Fibroblast of lung (primary cell): ENCODE measurements at places on chromosomes 12 and 14.
A peak's percentile ranks its signal among the peaks of the same experiment; 100 is the strongest.

GRCh38 chr12:129152351-129153104 lies 299.2 kb downstream of the GLT1D1 start:
- DNase-seq, result no peak

DNA sequence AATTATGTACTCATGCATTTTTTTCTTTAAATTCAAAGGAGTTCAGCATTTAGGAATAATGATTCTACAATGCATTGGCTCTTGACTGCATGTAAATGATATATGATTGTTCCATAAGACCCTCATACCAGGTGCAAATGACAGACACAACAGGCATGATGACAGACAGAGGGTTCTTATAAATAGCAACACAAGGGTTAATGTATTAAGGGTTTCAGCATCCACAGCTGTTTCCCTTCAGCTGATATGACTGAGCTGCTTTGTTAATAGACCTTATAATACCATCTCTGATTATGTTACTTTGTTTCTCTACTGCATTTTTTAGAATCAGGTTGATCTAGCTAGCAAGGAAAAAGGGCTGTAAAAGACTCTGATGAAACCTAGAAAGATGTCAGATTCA lies 90.8 kb upstream of the TMTC2 start:
- DNase-seq, result no peak

DNA sequence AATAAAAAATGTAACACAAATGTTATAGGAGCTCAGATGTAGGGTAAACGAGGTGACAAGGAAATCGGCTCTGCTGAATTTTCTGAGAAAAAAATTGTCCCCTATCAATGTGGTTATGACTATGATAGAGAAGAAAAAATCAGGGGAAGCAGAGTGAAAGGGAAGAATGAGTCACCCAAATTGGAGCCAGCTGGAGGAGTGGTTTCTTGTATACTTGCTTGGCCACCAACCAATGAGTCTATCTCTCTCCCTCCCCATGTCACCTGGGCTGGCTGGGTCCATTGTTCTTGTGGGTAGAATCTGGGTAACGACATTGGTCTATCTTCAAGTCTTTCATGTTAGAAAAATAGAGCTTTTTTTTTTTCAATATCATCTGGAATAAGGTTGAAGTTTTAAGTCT lies 196.6 kb upstream of the FLRT2 start:
- peak; percentile 16 for DNase-seq

- no peak for DNase-seq
These were observed 382.4 kb downstream of the VRK1 start for GRCh38 chr14:97179573-97179972.

DNA sequence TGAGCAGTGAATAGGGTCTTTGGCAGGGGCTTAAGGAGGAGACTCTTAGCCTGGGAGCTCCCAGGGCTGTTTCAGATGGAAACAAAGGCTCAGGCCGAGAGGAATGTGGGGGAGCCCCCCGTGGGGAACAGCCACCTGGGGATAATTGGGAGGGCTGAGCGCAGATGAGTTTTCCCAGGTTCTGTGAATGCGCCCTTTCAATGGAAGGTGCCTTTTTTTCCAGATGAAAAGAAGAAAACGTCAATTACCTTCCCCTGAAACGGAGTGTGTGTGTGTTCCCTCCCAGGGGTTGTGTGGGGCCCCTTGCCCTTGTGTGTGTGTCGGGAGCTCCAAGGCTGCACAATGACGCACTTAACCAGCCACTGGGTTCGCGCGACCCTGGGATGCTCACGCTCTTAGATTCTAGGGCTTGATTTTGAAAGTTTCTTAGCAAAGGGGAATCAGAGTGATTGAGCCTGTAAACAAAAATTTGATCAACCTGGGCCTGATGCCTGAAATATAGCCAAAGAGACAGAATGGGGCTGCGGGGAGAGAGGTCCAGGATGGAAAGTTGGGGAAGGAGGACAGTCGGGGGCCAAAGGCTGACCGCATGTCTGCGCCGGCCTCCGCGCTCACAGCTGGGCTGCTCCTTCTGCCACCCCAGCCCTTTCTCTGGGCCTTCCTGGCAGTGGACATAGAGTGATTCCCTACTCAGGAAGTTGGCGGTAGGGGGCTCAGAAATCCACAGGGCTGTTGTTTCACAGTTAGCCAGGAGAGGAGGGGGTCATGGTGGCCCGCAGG lies 14.6 kb downstream of the MEG3 start:
- DNase-seq, result no peak

- DNase-seq, result no peak
These were observed 333.8 kb downstream of the CACNA1C start for GRCh38 chr12:2386566-2386965.

- DNase-seq, result no peak
These were observed 61.5 kb upstream of the PLEKHG7 start for GRCh38 chr12:92641291-92641690.

DNA sequence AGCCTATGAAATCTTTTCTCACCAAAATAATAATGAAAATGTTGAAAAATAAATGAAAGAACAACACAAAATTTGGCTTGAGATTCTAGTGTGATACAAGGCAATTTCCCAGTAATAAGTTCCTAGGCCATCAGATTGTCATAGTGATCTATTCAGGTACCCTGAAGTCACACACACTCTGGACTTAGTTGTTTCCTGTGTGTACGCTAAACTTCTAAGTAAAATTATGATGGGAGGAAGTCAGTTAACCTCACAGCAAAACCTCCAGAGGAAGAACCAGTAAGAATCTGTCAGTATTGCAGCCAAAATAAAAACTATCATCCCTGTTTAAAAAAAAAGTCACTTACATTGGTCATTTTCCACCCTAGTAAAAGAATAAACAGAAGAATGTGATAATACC lies 81.9 kb downstream of the DBX2 start:
- no peak for DNase-seq

GRCh38 chr12:127401005-127401404 lies 866.0 kb upstream of the TMEM132C start:
- peak; percentile 75 for DNase-seq

GRCh38 chr14:66487164-66487563 lies 993 bp downstream of the CCDC196 start:
- no peak for DNase-seq

- DNase-seq, result no peak
These were observed 111.1 kb downstream of the SPTSSA start for GRCh38 chr14:34350903-34351302.

DNA sequence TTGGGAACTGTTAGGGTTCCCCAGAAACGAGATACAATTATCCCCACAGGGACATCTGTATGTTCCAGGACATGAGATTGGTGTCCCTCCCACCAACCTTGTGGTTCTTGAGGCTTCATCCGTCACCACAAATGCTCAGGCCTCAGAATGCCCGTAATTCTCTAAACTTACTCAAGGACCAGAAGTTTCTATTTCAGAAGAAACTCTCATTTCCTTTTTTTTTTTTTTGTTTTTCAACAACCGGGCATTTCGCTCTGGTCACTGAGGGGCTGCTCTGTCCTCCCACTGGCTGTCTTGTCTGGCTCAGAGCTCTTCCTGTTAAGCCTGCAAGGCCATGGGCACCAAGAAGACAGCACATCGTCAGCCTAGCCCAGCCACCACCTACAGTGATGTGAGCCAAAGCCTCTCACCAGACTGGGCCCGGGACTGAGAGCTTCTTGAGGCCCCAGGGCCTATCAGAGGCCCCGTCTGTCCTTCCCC lies 36.2 kb downstream of the VDR start:
- DNase-seq, result no peak

- DNase-seq, result peak; percentile 94
These were observed 247.1 kb downstream of the MSRB3 start for GRCh38 chr12:65525491-65526141.

GRCh38 chr12:3405821-3406220 lies 85.2 kb upstream of the PRMT8 start:
- no peak for DNase-seq

DNA sequence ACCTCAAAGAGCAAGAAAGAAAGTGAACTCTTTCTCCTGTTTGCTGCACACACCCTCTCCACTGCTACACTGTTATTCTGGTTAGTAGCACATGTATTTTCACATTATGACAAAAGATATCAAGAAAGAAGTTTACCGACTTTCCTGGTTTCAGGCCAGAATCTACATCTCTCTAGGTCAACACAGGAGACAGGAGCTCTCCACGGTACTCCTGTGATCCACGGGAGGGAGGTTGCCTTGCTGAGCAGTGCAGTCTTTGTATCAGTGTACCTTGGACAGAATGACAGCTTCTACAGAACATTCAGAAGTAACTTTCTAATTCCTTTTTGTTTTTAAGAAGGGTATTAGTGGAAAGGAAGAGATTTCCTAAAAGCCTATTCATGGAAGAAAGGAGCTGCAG lies 805.6 kb downstream of the NRXN3 start:
- DNase-seq, result no peak

DNA sequence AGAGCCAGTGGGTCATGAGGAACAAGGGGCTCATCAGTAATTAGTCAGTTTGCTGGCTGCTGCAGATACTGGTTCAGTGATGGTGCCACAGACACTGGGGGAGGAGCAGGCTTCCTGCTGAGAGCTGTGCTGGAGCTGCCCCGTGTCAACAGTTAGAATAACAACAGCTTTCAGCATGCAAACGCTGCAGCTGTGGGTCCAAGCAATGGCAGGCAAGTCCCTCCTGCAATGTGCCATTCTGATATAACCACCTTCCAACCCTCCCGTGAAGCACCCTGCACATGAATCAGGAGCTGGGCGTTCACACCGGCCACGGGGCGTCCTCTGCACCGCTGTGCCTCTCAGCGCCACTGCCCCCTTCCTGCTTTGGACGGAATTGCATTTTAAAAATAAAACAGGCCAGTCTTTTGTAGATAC lies 258.4 kb upstream of the SFSWAP start:
- no peak for DNase-seq

DNA sequence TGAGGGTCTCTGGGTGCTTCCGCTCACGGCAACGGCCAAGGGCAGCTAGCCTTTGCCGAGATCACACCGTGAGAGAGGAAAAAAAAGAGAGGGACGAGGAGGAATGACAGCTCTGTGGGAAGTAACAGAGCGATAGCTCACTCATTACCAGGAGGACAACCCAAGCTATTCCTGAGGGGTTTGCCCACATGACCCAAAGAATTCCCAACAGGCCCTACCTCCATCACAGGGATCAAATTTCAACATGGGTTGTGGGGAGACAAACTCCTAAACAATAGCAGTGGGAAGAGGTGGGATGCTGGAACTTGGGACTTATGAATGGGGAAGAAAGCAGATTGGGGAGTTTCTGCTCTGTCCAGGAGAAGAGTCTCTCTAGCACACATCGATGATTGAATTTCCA lies 180.6 kb downstream of the LRRK2 start:
- no peak for DNase-seq

- no peak for DNase-seq
These were observed 26.2 kb downstream of the EVL start for GRCh38 chr14:100091386-100091785.

- no peak for DNase-seq
These were observed 1.3 kb upstream of the ST8SIA1 start for GRCh38 chr12:22335794-22336166.

GRCh38 chr14:88829685-88830302 lies 5.3 kb downstream of the TTC8 start:
- no peak for DNase-seq

DNA sequence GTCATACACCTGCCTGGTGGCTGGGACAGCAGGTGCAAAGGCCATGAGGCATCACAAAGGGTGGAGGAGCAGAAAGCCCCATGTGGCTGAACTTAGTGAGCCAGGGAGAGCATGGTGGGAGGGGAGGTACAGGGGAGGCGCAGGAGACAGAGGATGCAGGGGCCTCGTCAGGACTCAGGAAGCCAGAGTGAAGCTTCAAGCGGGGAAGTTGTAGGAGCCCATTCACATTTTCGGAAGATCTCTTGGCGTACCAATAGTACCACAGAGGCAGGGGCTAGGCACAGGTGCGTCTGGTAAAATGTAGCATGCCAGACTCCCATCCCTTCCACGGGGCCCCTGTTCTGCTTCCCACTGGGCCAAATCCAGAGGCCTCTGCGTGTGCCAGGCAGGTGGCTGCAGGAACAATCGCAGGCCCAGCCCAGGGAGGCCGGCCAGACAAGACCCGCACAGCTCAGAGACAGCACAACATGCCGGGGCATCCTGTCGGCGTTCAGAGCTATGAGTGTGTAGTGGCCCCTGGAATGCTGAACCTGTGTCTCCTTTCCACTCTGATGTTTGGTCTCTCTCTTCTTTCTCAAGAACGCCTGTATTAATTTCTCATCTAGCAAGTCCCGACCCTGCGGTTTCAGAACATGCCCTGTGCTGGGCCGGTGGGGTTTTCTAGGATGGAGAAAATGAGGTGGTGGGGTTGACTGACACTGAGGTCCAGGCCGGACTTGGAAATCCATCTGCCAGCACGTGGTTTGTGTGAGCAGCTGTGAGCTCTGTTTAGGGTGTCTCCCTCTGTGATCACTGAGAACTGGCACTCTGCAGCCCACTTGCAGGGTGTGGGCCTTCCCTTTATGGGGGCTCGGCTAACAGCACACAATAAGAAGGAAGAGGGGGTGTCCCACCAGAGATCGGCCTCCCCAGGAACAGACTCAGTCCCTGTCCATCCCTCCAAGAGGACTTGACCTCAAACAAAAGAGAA lies 5.5 kb upstream of the TMEM132D start:
- no peak for DNase-seq

- DNase-seq, result no peak
These were observed 394.2 kb downstream of the SOX5 start for GRCh38 chr12:23555180-23555824.

DNA sequence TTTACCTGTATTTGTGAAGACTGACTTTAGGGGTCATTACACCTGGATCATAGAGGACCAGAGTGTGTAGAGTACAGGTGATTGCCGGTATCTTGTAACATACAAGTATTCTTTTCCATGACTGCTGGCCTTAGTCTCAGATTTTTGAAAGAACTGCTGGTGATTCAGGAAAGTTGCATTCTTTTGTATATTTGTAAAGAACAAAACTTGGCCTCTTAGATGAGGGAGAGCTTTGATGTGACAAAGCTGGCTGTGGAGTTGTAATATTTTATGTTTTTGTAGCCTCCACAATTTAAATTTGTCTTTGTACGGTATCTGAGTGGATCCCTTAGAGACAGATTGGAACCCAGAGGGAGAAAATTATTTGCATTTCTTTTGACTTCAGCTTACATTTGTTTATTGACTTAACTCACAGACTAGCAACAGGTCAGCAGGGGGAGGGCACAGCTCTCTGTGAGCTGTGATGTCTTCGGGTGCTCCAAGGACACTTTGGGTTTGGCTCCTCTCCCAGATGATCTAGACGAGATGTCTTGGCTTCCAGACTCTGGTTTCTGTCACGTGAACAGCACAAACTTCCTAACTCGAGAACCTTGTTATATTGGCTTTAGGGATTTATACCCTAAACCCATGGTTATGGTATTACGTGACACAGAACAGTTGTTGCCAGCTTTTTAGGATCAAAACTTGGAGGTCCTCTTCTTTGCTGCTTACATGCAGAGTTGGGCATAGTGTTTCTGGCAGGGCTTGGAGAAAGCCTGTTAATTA lies 65.9 kb downstream of the DAAM1 start:
- peak; percentile 98 for DNase-seq

DNA sequence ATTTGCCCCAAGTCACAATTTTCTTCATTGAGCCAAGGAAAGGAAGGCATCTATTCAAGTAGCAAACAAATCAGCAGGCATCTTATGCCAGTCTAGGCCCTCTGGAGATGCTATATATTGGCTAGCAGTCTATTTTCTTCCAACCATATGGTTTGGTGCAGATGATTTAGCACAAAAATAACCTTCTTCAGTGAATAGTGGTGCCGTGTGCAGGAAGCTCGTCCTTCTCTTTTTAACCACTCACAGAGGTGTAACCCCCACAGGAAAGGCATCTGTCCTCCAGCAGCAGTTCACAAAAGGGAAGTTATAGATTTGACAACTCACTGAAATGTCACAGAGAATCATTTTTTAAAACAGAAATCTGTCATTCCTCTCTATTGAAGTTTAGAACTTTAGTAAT lies 445.7 kb upstream of the SYT1 start:
- DNase-seq, result no peak
